ENCODE measurements at places on chromosomes 13 and 19.
A peak's percentile ranks its signal among the peaks of the same experiment; 100 is the strongest.

GRCh38 chr13:74272826-74273225 is 138.6 kb upstream of the KLF12 start:
- DNase-seq = no peak

GRCh38 chr19:42207767-42208271 is 9.7 kb downstream of the DEDD2 start:
- DNase-seq = peak; percentile 85

- no peak for DNase-seq
These were observed 22.4 kb downstream of the OLFM2 start for GRCh38 chr19:9914001-9914314.

DNA sequence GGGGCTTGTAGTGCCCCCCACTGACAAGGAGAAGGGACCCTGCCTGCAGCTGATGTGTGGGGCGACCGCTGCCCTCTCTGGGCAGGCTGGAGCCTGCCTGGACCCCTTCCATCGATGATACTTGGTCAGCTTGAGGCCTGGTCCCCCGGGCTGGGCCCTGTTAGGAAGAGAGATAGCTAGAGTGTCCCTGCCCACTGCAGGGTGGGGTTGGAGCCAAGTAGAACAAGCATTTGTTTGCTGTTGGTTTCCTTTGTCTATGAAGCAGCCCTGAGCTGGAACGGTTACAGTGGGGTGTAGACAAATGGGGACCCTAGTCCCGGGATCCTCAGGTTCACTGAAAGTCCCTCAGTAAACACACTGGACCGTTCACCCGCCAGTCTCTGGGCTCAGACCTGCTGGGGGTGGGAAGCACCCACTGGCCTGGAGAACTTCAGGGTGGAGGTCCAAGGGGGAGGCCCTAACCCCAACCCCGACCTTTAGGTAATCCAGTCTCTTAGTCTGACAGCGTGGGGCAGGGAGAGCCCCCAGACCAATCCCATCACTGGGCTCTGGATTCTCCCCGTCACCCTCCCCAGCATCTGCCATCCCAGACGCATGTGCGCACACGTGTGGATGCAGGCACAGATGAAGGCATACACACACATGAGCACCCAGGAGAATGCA is 204.8 kb upstream of the ZNF536 start:
- DNase-seq = no peak

- no peak for DNase-seq
These were observed 1.0 kb downstream of the IRF2BP1 start for GRCh38 chr19:45884682-45885555.

DNA sequence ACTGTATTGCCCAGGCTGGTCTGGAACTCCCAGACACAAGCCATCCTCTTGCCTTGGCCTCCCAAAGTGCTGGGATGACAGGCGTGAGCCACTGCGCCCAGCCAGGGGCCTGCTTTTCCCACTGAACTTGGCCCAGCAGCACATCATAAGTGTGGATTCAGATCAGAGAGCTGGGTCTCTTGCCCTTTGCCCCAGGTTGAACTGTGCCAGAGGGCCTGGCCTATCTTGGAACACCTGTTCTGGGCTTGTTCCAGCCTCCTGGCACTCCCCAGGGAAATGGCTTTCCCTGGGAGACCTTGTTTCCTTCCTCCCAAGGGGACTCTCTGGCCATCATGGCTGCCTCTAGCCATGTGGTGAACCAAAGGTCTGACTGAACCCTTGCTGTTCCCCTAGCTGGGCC is 3.4 kb downstream of the CC2D1A start:
- no peak for DNase-seq

GRCh38 chr13:76741046-76741445 is 145.2 kb downstream of the KCTD12 start:
- peak; percentile 73 for DNase-seq

Measured in MV-4-11 (cell line).